ENCODE measurements at places on chromosomes 11 and 22.
A peak's percentile ranks its signal among the peaks of the same experiment; 100 is the strongest.

DNA sequence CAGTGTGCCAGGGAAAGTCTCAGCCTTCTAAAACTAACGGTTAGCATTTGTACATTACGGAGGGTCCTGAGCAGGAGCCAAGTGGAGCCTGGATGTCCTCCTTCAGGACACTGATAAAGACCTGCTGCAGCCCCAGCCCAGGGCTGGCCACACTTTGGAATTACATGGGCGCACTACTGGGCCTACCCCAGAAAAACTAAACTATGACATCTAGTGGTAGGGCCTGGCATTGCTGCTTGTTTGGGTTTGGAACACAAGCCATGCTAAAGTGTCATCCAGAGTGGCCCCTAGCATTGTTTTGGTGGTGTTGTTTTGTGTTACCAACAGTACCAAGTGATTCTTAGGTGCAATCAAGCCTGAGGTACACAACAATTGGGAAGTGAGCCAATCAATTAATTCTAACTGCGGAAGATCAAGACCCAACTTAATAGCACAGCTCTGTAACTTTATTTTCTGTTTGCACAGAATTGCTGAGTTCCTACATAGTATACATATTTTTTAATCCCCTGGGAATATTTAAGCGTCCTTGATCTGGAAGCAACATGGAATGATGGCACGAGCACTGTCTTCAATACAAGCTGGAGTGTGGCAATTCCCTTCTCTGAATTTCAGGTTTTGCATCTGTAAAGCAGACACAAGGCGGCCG, 340.7 kb downstream of the LARGE1 start:
- DNase-seq, result peak; percentile 33

- no peak for DNase-seq
Measured at GRCh38 chr11:119316016-119316728, 758 bp downstream of the MCAM start.

GRCh38 chr11:112400476-112401014, 139.9 kb upstream of the PLET1 start:
- DNase-seq, result no peak

DNA sequence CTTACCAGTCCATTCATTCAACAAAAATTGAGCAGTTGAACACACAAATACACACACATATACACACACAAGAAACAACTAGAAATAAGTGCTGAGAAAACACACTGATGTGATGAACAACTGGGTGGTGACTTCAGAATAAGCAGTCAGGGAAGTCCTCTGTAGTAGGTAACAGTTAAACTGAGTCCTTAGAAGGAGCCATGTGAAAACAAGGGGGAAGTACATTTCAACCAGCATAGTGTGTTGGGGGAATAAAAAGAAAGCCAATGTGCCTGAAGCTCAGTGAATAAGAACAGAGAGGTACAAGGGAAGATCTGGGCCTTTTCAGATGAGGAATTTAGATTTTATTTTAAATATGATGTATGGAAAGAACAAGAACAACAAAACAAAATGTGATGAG, 6.8 kb upstream of the TMEM123 start:
- no peak for DNase-seq

DNA sequence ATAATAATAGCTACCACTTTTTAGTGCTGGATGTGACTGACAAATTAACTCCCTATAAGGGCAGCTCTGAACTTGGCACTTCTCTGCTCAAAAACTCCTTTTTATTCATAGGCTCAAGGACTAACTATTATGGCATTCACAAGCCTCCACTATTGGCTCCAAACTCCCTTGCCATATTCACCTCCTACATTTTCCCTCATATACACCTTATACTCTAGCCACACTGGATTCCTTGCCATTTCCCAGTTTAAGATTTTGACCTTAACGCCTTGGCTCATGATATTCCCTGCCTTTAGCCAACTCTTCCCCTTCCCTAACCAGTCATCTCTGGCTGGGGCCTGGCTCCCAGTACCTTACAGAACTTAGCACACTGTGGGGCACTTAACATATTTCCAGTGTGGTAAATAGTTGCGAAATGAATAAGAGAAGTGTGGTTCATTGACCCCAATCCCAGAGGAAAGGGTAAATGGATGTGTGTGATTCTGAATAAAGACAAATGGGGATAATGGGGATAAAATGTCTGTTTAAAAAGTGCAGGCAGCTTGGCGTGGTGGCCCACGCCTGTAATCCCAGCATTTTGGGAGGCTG, 40.0 kb upstream of the SORL1 start:
- no peak for DNase-seq

GRCh38 chr11:27204529-27204928, 158.5 kb downstream of the CCDC34 start:
- DNase-seq, result no peak

- no peak for DNase-seq
Measured at GRCh38 chr11:10844356-10844755, 13.5 kb downstream of the ZBED5 start.

DNA sequence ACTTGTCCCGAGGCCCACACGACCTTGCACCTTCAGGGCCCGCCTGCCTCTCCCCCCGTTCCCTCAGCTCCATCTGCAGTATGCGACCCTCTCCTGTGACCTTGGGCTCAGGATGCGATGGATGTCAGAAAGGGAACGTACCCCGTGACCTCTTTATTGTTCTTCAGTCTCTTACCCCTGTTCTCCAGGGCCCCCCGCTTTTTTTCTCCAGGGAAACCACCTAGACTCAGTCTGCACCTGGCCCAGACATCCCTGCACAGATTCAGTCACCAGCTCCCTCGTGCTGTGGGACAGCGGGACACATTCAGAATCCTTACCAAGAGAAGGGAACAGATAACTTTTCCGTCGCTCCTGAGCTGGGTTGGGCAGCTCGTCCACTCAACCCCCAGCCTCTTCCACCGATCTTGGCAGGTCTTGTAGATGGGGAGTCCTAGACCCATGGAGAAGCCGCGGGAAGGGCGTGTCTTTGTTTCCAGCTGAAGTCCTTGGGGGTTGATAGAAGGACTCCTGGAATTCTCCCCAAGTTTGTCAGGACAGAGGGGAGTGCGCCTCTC, 1.4 kb upstream of the PHOX2A start:
- no peak for DNase-seq

GRCh38 chr22:43432883-43433415, 21.1 kb downstream of the MPPED1 start:
- DNase-seq, result no peak

- no peak for DNase-seq
Measured at GRCh38 chr11:20089796-20090653, 70.2 kb downstream of the DBX1 start.

GRCh38 chr11:122137078-122137793, 21.2 kb upstream of the BLID start:
- no peak for DNase-seq

- DNase-seq, result no peak
Measured at GRCh38 chr22:37609240-37610152, 862 bp downstream of the GGA1 start.

DNA sequence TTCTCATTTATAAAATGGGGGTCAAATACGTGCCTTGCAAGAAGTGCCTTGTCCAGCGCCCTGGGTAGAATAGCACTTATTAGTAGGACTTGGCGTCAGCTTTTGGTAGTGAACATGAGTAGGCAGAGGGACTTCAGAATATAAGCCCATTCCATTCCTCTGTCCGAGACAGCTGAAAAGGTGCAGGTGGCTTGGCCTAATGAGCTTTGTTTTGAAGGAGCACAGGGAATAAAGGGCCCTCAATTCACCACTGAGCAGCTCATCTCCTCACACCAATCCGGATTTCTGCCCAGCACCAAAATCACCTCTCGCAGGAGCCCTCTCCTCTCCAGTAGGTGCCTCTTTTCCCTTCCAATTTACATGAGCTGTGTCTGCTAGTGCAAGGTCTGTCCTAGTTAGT, 91.2 kb downstream of the DSCAML1 start:
- no peak for DNase-seq

DNA sequence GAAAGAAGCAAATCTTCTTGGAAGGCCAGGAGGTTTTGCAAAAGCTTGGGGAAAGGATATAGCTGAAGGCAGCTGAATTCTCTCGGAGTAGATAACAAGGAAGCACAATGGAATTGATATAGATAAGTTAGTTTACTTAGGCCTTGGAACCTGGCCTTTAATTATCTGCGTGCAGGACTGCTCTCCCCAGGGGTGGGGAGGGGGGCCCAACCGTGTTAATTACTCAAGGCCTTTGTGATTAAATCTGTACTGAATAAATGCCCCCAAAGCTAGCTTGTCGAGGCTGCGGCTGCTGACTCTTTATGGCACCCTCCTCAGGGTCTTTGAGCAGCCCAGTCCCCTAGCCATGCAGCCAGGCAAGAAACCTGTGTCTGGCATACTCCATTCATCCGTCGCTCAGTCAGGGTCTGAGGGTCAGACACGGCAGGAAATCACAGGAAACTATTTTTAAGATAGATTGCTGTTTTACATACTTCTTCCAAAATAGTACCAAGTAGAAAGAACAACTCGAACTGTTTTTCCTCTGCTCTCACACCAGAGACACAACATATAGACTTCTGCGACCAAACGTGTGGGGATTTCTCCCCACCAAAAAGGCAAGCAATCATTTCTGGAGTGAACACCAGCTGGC, 36.5 kb downstream of the MS4A2 start:
- DNase-seq, result no peak

All from T1000 (cell line).